ENCODE measurements at places on chromosomes 4 and X.

DNA sequence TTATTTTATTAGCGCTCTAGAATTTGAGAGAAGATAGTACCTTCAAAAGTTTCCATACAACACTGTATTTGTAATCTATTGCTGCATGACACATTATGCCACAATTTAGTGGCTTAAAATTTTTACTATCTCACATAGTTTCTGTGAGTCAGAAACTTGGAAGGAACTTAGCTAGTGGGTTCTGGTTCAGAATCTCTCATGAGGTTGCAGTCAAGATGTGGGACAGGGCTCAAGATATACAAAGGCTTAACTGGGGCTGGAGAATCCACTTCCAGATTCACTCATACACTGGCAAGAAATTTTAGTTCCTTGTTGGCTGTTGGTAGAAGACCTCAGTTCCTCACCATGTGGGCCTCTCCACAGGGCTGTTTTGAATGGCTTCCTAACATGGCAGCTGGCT is 11.5 kb upstream of the C4orf54 start:
- no peak for DNase-seq

DNA sequence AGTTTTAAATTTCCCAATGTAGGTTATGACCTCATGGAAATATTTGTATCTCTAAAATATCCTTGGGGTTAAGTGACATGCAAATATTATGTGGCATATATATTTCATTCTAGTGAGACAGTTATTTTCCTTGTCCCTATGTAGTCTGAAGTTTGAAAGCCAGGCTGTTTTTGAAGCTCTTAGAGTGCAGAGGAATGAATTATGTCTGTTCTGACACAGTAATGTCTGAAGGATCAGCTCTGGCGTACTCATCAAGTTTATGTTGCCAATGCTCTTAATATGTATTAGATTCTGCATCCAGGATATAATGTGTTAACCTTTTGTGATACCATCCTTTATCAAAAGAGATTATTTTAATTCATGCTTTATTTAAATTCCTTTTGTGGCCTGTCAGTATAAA is 355.8 kb downstream of the PCDH7 start:
- no peak for DNase-seq

- no peak for DNase-seq
Observed at GRCh38 chrX:69094977-69095669, 70.1 kb downstream of the PJA1 start.

GRCh38 chr4:76821641-76822040 is 76.3 kb downstream of the SOWAHB start:
- no peak for DNase-seq

DNA sequence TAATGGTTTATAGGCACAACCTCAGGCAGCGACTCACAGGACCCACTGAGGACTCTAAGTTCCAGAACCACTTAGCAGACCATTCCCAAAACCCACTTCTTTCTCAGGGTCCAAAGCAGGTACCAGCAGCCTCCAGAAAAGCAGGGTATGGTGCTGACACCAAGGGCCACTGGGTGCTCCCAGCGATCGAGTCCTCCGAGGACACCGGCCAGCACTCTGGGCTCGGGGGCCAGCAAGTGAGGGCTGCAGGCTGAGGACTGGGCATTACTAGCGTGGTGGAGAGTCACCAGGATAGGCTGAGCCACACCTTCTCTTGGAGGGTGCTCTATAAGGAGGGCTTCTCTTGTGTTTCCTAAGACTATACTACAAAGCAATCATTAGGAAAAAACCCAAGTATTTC is 19.3 kb downstream of the LETM1 start:
- no peak for DNase-seq

DNA sequence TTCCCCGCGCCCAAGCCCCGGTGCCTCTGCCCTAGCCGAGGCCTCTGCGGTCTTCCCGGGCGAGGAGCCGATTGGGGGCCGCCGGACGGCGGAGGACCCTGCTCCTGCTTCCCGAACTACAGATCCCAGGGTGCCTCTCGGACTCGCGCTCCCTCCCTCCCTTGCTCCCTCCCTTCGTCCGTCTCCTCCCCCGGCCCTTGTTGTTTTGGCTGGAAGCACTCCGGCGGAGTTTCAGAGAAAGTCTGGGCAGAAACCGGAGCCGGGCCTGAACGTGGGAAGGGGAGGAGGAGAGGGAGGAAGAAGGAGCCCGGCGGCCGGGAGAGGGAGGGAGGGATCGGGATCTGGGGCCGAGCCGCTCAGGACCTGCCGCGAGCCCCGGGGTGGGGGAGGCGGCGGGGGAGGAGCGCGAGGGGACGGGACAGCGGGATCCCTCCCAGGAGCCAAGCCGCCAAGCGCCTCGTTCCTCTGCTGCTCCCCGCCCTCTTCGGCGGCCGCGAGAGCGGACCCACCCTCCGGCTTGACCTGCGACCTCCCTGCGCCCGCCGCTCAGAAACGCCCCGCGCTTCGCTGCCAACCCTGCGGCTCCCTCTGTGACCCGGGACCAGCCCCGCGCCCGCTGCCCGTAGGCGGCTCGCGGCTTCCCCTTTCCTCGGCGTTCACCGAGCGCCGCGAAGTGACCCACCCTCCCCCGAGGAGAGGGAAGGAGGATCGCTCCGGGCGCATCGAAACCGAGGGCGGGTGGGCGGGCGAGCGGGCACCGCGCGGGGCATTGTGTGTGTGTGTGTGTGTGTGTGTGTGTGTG is 496 bp upstream of the GAB1 start:
- DNase-seq: no peak

DNA sequence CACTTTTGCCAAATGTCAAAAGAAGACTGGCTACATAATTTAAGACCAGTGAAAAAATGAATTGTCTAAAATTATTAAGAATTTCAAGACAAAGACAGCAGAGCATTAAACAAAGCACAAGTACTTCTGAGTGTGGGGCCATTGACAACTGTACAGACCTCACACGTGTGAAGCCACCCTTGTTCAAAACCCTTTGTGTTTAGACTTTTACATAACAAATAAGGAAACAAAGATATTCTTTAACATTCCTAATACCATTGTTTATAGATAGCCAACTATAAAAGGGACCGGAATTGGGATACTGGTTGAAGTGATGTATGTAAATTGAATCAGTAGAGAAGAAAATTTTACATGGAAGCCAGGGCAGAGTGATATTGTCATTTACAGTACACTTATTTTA is 624.2 kb downstream of the PCDH18 start:
- DNase-seq: no peak

- DNase-seq: no peak
Observed at GRCh38 chr4:188372829-188373228, 233.6 kb downstream of the TRIML1 start.

DNA sequence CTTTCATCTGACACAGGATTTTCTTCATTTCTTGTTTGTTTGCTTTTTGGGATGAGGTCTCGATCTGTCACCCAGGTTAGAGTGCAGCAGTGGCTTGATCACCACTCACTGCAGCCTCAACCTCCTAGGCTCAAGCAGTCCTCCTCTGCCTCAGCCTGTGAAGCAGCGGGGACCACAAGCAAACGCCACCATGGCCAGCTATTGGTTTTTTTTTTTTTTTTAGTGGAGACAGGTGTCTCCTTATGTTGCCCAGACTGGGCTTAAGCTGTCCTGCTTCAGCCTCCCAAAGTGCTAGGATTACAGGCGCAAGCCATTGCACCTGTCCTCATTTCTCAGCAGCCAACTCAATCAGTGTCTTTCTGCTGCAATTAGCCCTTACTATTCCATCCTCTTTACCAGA is 10.3 kb downstream of the SPRY1 start:
- no peak for DNase-seq

DNA sequence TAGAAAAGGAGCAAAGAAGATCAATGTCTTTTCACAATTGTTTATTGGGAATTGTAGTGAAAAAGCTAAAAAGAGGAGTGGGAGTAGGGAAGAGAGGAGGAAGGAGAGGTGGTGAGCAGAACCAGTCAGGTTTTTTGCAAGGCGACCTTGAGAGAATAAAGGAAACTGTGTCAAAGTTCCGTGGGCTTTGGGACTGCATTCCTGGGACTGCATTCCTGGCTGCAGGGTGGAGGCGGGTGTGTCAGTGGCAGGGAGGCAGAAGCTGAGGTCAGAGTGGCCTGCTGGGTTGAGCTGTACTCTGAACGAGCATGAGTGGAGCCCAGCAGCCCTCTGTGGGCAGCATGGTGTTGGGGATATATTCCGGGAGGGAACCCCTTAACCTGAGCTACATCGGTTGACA is 66.8 kb upstream of the UCP1 start:
- DNase-seq: no peak

- DNase-seq: no peak
Observed at GRCh38 chr4:173802662-173803022, 272.6 kb upstream of the HAND2 start.

DNA sequence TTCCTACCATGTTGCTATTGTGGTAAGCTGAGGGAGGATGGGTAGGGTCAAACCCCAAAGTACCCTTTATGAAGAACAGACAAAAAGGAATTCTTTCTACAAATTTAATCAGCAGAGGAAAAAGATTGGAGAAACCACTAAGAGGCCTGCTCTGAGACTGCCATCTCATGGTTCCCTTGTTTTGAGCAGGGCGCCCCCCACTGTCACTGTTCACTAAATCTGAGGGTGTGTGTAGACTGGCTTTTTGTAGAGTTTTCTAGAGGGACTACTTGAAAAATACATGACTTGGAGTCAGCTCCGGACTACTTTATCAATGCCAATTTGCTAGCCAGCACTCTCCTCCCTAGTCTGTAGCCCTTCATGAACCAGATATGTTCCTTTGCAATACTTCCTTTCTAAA is 324.8 kb downstream of the FRMPD4 start:
- DNase-seq: no peak

DNA sequence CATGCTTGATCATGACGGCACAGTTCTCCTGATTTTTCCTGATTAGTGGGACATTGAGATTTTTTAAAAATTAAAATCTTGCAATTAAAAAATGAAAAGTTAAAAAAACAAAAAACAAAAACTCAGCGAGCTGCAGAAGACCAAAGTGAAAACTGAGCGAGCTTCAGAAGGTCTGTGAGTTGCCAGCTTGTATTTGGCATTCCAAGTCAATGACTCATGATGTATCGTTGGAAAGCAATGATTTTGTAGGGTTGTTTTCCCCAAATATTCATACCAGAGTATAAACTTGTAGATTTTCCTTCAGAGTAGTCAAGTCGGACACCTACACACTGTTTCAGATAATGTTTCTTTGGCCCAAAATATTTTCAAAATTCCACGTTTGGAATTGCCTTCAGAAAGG is 76.9 kb downstream of the LRRC66 start:
- DNase-seq: no peak

DNA sequence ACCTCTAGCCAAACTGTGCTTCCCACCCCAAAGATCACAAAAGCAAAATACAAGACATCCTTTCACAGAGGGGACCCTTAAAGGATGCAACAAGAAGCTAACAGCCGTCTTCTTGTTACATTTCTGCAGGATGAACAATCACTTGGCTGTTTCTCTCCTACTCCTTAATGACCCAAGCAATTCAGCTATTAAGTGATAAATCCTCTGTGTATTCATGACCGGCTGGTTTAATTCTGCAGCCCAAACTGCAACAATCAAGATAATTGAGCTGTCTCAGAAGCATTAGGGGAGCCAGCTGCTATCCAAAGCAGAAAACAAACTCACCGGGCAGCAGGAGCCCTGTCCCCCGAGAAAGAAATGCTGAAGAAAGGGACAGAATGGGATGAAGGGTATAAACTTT is 85.9 kb upstream of the ACSL4 start:
- no peak for DNase-seq

- no peak for DNase-seq
Observed at GRCh38 chr4:79848329-79848728, 224.7 kb downstream of the ANTXR2 start.

DNA sequence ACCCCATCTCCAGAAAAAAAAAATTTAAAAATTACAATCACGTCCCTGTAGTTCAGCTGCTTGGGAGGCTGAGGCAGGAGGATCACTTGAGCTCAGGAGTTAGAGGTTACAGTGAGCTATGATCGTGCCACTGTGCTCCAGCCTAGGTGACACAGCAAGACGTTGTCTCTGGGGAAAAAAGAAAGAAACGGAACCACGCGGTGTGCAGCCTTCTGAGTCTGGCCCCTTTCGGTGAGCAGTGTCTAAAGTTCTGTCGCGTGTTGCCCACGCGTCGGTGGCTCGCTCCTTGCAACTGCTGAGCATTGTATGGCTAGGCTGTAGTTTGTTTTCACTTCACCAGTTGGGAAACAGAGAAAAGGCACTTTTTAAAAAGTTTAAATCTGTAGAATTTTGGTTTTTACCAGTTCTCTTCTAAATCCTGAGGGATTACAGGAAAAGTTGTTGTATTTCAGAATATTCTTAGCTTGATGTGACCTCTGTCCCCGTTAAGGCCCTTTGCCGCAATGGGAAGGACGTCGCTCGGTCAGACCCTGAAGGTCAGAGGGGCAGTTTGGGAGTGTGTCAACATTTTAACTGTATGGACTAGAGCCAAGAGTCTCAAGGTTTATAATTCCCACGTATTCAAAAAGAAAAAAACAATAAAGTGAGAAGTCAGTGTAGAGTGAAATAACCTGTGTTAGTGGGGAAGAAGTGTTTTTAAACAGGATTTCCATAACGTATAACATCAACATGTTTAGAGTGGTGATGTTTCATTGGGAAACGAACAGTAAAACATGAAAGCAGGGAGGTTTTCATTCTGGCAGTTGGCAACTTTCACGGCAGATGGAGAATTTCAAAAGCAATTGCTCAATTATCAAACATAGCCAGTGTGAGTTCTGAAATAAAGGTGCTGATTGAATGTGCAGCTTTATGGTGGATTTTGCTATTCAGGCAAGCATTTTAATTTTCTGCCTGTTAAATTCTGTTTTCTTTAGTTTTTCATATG is 45.8 kb upstream of the MSANTD1 start:
- no peak for DNase-seq

DNA sequence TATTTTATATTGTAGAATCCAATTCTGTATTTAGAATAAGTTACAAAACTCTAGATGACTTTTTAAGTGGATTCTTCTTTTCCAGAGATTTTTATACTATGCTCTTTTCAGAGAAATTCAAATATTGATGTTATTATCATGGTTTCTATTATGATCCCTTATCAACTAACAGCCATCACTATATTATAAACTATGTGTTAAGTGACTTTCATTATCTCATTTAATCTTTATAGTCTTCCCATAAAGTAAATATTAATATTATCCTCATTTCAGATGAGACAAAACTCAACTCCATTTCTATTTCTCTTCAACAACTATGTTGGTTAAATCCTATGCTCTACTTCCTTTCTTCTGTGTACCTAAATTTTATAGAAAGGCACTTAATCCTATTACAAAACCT is 132.6 kb downstream of the ANKRD50 start:
- no peak for DNase-seq

GRCh38 chr4:87995435-87995834 is 12.0 kb upstream of the PKD2 start:
- DNase-seq: no peak

DNA sequence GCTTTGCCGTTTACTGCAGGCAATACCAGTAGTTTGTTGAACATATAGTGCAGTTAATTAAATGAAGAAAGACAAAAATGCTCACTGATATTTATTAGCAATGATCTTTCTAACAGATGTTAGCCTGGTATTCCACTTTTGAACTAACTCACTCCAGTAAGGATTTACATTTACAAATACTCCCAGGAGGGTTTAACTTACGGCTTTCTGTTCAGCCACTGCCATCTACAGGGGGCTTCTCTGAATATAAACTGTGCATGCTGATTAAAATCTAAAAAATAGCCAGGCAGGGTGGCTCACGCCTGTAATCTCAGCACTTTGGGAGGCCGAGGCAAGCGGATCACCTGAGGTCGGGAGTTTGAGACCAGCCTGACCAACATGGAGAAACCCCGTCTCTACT is 2.2 kb upstream of the SRD5A3 start:
- no peak for DNase-seq

- no peak for DNase-seq
Observed at GRCh38 chr4:40316333-40316781, 18.8 kb upstream of the CHRNA9 start.

GRCh38 chrX:140509468-140510305 is 4.8 kb upstream of the SOX3 start:
- DNase-seq: no peak

- no peak for DNase-seq
Observed at GRCh38 chrX:29145316-29145715, 558.1 kb downstream of the IL1RAPL1 start.

All from stimulated activated CD8-positive, alpha-beta memory T cell treated with anti-CD3 and anti-CD28 coated beads, Interleukin-7, amount 100 ng/mL, for 1 hour (primary cell).